ENCODE measurements at places on chromosomes 12 and 14.

- peak; percentile 26 for DNase-seq
These were observed 28.8 kb downstream of the HOXC4 start for GRCh38 chr12:54082397-54082892.

- DNase-seq = no peak
These were observed 1.1 kb downstream of the MED6 start for GRCh38 chr14:70599345-70599744.

GRCh38 chr12:108750526-108750925, 19.2 kb upstream of the CORO1C start:
- DNase-seq = no peak

DNA sequence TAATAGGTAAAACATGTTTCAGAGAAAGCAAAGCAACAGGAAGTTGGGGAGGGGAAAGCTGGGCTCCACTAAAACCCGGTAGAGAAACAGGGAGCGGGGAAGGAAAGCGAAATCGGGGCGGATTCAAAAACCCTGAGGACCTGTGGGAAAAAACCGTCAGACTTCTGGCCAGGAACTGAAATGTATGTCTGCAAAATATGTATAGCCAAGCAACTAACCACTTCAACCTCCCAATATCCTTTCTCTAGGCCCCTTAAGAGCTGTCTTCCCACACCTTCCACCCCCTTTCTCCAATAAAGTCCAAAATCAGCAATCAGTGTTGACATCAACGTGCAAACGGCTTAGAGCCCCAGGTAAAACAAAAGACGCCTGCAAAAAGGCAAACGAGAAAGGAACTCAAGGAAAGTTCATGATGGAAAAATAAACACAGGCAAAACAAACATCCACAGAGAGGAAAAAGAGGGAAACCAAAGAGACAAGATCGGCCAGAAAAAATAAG, 32.8 kb downstream of the SIX1 start:
- DNase-seq = peak; percentile 43

DNA sequence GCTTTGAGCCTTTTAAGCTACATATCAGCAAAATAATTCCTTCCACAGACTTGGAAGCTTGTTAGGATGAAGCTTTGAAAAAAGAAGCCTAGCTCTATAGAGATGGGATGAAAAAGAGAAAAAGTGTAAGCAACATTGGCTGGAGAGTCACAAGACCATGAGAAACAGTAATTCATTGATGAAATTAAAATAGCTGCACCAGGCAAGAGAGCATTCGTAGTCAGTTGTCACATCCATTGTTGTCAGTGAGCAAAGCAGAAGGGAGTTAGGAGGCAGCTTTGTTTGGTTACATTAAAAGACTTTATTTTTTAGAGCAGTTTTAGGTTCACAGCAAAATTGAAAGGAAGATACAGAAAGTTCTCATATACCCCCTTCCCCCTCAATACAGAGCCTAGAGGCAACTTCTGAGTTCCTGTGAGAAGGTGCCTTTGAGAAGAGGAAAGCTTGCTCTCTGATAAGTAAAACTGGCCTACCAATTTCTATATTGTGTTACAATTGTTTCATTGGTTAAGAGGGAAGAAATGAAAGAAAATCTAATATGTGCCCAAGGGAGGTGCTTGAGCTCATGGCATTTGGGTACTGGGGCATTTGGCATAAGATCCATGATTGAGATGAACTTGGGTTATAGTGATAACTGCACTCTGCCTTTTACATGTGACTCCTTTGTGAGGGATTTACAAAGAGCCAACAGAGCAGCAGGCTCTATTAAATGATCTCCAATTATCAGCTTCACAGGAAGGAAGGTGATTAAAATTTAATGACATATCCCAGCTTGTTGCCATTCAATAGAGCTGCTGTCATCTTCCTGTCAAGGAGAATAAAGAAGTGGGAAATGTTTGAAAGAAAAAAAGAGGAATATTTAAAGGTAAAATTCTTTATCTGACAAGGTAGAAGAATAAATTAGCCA, 361.3 kb upstream of the TMTC1 start:
- no peak for DNase-seq

DNA sequence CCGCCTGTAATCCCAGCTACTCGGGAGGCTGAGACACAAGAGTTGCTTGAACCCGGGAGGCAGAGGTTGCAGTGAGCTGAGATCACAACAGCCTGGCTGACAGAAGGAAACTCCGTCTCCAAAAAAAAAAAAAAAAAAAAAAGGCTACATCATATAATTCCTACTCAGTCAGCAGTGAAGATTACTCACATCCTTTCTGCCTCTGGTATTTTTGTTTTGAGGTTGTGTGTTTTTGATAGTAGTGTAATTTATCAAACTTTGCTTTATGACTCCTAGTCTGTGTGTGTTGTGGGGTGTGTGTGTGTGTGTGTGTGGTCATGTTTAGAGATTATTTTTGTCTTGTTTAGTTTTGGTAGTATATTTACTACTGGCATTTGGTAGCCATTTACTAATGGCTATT, 29.8 kb upstream of the DLGAP5 start:
- DNase-seq = no peak

- no peak for DNase-seq
These were observed 4.9 kb upstream of the GPR132 start for GRCh38 chr14:105069871-105070759.

- peak; percentile 49 for DNase-seq
These were observed 108.3 kb downstream of the CRADD start for GRCh38 chr12:93785249-93786010.

DNA sequence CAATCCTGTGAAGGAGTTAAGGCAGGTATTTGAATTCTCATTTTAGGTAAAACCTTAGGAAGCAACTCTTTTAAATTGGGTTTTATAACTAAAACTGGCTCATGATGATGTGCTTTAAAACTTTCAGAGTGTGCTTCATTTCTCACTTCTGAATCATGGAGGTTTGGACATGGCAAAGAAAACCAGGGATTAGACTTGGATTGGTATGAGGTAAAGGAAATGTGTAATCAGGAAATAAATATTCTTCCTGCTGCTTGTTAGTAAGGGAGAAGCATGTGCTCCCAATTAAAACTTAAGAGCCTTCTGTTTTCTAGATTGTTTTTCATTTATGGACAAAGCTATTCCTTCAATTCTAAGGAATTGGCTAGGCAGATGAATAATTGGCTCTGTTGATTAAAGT, 57.4 kb downstream of the FBXO33 start:
- no peak for DNase-seq

DNA sequence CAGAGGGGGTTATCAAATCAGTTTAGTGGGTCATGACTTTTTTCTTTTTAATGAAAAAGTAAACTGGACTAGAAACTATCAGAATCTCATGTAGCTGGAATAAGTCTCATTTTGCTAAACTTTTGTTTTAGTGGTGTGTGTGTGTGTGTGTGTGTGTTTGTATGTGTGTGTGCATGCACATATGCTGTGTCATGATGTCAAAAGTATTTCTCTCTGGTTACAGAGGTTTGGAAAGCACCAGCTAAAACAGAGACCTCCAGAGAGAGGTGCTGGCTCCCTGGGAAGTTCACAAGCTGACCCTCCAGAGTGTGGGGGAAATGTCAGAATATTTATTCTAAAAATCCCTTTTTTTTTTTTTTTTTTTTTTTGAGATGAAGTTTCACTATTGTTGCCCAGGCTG, 114.7 kb downstream of the LGMN start:
- no peak for DNase-seq

GRCh38 chr12:20183563-20183962, 184.8 kb upstream of the PDE3A start:
- DNase-seq = no peak

DNA sequence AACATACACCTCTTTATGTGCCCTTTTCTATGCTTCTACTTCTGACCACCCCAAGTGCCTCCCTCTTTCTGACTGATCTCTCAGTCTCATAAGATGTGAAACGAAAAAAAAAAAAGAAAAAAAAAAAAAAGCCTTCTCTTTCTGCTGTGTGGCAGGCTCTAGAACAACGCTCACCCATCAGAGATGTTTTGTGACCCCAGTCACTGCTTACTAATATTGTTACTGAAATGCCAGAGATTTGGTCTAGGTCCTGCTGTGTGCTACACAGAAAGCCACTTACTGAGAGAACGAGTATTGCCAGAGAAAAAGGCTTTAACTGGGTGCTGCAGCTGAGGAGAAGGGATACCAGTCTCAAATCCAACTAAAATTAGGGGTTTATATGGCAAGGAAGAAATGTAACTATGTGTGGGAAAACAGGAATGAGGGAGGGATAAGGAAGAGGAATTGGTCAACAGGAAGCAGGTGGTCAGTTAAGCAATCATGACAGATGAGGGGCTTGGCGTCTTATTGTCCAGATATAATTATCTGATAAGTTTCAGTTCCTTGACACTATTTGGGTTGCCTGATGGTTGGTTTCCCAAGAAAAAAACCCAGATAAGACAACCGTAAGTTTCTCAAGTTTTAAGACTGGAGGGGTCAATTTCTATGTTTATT, 149.0 kb downstream of the NAV3 start:
- no peak for DNase-seq

DNA sequence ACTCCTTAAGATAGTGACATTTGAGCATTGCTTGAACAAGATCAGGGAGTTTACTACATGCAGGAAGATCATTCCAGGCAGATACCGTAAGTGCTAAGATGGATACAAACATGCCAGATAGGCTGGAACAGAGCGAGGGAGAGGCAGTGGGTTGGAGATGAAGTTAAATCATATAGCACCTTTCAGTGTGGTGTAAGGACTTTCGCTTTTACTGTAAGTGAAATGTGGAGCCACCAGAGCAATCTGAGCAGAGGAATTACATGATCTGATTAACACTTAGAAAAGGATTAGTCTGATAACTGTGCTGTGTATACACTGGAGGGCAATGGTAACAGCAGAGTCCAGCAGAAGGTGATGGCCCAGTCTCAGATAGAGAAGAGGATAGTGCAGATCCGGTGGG, 163.0 kb upstream of the SSTR1 start:
- no peak for DNase-seq

DNA sequence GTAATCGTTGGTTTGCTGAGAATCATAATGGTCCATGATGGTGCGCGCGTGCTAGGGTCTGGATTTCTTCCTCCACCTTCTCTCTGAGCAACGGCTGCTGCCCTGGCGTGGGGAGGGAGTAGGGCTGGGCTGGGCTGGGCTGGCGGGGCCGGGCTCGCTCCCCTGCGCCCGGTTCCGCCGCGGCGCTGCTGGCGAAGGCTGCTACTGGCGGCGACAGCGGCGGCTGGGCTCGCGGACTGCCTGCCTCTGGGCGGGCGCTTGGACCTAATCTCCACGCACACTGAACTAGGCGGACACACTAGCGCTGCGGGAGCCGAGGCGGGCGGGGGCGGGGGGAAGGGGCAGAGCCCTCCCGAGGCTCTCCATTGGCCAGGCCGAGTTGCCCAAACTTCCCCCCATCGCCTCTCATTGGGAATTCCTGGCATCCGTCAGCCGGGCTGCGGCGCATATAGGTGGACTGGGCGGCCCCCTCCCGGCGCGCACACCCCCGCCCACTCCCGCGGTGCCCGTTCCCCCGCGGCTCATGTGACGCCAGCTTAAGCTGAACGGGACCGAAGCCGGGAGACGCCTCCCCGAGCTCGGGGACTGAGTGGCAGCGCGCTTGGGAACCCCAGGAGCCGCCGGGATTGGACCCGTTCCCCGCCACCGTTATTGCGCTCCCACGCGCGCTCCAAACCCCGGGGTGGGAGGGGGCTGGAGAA, at the start of gene ACTN1:
Gene ACTN1, minus strand, starts transcription at position 282 of the 701 bp plus-strand sequence. Its CDS starts 246 bp downstream, at position 36.
- DNase-seq = peak; percentile 92

GRCh38 chr14:84442521-84442920, 1087.4 kb upstream of the FLRT2 start:
- peak; percentile 65 for DNase-seq

- DNase-seq = no peak
These were observed 237.8 kb downstream of the CACNA1C start for GRCh38 chr12:2290516-2291065.

GRCh38 chr12:103028881-103029639, 71.6 kb downstream of the ASCL1 start:
- DNase-seq = peak; percentile 13
